ENCODE measurements at places on chromosomes 1 and 21.

DNA sequence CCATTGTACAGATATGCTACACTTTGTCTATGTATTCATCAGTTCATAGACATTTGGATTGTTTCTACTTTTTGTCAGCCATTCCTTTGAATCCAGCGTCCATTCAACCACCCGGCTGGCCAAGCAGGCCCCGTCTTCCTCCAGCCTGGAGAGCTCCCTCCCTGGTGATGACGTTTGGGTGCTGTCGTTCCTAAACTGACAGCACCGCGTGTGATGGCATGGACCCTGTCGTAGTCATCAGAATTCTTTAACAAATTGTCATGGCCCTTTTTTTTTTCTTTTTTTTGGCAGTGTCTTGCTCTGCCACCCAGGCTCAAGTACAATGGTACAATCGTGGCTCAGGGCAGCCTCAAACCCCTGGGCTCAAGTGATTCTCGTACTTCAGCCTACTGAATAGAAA is 138.6 kb upstream of the ERRFI1 start:
- DNase-seq = no peak

- DNase-seq = no peak
Observed at GRCh38 chr21:45517249-45518065, 24.8 kb downstream of the SLC19A1 start.

DNA sequence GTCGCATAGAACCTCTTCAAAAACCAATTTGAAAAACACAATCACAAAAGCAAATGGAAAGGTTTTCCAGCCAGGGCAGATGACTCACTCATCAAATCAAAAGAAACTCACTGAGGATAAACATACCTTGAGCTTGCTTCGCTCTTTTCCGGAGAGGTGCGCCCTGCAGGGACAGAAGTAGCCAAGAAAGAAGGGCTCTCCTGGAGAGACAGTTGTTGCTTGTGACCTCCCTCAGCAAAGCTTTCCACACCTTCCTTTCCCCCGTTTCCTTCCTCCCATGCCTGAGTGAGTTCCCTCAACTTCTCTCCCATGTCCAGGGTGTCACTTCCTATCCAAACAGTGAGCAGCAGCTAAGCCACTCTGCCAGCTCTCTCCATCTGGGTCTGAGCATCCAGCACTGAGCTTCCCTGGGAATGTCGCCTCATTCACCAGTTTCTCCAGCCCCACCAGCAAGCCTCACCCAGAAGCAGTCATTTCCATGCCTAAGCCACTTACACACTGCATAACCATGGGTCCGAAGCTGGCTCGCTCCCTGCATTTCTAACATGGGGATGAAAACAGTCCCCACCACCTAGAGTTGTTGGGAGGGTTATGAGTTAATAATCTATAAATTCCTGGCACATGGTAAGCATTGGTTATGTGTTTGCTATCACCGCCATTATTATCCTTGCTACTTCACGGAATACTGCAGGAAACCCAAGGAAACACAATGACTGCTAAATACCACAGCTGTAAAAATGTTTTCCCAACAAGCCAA is 75.0 kb downstream of the PTPN14 start:
- no peak for DNase-seq

GRCh38 chr1:52022133-52022532 is 11.5 kb downstream of the KTI12 start:
- no peak for DNase-seq

GRCh38 chr1:182235604-182235951 is 156.0 kb downstream of the GLUL start:
- no peak for DNase-seq

GRCh38 chr1:51342591-51343206 is 12.3 kb upstream of the TTC39A start:
- no peak for DNase-seq

DNA sequence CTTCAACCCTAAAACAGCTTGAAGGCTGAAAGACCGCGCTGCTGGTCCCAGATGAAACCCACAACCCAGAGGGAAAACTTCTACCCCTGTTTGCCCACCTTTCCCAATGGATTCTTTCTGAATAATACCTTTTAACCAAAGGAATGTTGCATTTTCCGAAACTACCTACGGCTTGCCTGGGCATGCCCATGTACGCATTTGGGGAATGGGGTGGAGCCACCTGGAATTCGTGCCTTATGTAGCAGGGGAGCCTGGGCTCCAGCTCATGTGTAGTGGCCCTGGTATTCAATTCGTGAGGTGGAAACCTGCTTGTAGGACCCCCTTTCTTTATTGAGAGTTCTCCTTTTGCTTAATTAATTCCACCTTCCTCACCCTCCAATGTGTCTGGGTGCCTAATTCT is 256.6 kb upstream of the RGS18 start:
- DNase-seq = no peak

DNA sequence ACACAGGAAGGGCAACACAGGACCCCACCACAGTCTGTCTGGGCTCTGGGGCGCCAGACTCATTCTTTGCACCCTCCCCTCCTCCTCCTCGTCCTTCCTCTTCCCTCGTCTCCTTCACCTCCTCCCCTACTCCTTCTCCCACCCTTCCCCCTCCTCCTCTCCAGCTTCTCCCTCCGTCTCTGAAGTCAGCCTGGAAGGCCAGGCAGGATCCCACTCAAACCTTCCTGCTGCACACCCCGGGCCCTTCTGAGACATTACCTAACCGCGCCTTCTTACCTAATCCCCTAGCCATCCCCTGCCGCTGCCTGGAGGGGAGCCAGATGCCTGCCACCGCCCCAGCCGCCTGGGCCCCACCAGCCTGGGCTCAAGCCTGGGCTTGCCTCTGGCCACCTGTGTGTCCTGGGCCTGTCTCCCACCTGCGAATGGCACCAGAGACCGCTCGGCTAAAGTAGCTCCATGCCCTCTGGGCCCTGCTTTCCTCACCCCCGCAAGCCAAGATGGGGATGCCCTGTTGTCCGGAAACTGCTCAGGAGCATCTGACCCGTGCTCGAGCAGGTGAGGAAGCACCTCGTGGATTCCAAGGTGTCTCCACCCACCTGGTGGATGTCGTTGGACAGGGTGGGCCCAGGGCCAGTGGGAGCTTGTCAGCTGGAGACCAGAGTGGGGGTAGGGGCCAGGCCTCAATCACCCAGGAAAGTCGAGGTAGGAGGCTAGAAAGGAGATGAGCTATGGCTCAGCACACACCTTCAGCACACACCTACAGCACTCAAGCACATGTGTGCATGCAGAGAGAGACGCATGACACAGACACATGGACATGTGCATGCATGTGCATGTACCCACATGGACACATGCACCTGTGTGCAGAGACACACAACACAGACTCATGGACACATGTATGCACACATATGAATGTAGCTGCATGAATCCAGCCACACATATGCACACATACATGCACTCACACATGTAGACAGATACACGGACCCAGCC is 31.9 kb downstream of the WNT9A start:
- peak; percentile 57 for DNase-seq

DNA sequence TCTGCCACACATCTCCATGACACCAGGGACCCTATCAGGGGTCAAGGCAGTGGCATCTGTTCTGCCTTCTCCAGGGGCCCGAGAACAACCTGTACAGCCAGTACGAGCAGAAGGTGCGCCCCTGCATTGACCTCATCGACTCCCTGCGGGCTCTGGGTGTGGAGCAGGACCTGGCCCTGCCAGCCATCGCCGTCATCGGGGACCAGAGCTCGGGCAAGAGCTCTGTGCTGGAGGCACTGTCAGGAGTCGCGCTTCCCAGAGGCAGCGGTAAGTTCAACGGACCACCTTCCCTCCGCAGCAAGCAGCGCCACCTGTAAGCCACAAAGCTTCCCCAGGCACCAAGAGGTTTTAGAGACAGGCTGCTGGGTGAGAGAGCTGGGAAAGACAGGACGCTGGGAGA is 15.9 kb downstream of the MX2 start:
- no peak for DNase-seq

GRCh38 chr1:42179900-42180329 is 15.4 kb upstream of the GUCA2A start:
- no peak for DNase-seq

DNA sequence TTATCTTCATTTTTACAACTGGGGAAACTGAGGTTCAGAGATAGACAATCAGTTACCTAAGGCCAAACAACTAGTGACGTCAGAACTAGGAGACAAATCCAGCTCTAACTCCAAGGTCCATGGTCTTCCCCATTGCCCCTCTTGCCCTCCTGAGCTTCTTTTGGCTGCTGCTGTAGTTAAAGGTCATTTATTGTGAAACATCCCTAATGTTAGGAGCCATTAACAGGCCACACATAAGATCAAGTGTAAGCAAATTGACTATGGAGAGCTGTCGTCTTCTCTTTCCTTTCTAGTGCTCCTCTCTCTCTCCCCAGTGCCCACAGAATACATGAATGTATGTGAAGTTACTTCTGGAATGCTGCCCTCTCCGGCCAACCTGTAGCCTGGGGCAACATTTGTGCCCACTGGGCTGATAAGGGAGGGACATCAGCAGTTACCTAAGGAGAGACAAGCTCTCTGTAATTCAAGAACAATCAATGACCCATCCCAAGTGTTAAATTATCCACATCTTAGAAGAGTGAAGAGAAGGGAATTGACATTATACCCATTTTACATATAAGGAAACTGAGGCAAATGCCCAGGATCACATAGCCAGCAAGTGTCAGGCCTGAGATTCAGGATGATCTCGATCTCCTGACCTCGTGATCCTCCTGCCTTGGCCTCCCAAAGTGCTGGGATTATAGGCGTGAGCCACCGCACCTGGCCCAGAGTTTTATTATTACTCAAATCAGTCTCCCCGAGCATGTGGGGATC is 40.1 kb downstream of the PTAFR start:
- no peak for DNase-seq

DNA sequence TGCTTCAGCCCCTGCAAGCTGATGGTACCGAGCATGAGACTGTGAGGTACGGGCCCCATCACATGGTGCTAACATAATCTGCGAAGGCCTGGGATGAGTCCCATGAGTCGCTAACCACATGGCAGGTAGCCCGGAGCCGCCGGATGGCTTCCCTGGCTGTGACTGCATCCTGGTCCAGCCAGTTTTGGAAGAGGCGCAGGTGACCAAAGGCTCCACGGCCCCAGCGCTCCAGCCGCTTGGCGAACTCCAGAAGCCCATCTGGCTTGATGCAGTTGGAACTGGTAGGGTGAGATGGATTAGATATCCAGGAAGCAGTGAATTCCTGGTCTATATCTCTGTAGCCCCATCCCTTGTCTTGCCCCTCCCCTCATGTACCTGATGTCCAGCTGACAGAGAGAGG is 24.6 kb downstream of the LRRC41 start:
- DNase-seq = no peak

GRCh38 chr1:234722270-234722704 is 112.3 kb upstream of the IRF2BP2 start:
- DNase-seq = no peak

- DNase-seq = no peak
Observed at GRCh38 chr1:198107091-198107501, 49.7 kb upstream of the NEK7 start.

GRCh38 chr1:11499601-11500331 is 20.8 kb downstream of the DISP3 start:
- no peak for DNase-seq

- DNase-seq = peak; percentile 77
Observed at GRCh38 chr1:226424221-226425003, 16.5 kb upstream of the PARP1 start.

DNA sequence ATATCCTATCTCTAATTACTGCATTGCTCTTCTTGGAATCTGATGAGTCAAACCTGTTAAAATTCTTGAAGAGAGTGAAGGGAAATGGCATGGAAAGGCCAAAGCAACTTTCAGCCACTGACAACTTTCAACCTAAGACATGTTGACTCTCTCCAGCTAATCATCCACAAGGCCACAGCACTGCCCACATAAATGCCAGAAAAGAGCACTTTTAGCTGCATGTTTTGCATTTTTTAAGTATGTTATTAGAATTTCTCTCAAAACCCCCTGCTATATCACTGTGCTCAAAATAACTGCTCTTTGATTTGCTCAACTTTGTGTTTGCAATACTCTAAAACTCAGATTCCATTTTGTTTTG is 352.5 kb downstream of the ADGRL2 start:
- DNase-seq = no peak

DNA sequence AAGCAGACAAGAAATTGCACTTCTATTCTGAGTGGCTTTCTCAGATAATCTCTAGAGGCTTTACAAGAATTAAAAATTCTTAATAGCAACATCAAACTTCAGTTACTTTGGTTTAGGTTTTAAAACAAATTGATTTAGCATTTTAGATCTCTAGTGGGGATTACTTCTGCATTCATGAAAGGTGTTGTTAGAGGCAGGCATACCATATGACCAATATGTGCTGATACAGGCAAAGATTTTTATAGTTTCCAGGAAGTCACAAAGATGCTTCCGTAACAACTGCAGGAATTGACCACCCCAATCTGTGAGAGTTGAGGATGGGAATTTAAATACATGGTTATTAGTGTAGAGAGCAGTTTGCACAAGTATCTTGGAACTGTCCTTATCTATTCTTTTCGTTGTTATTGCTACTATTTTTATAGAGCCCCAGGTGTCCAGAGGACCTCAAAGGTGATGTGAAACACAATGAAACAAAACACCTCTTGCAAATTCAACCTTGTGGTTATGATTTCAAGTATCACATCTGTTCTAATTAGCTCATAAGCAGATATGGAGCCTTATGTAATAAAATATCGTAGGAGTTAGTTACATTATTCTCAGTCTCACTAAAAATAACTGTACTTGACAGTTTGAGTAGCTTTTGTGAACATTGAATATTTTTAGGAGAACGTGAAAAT is 512.7 kb upstream of the ADGRL4 start:
- DNase-seq = no peak

GRCh38 chr1:187513190-187513589 is 684.4 kb downstream of the PLA2G4A start:
- no peak for DNase-seq

DNA sequence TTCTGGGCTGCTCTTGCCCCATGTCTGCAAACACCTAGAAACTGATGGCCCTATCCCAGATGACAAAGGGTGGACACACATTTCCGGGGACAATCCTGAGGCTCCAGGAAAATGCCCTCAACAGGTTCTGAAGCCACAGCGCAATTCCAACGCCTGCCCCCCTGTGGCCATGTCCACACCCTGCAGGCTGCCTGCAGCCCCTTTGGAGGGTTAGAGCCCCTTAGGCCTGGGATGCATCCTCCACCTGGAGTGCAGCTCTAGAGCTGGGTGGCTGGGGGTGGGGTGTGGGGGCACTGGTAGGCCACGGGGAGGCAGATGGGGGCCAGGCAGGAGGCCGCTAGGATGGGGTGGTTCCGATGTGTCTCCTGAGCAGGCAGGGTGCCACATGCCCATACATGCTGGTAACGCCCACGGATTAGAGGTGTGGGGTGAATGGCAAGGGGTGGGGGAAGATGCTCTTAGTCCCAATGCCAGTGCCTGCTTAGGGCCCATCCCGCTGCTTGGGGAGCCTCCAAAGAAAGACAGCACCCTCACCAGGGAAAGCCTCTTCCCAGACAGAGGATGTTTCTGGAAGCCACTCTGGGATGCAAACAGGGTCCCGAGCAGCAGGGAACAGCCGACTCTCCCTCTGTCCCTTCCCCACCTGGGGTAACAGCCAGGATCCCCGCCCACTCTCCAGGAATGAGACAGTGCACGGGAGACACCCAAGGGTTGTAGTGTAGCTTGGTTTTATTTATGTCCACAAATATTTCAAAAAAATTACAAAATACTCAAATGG is 34.0 kb downstream of the SLC45A1 start:
- DNase-seq = no peak
